ENCODE measurements at places on chromosomes 1 and 21. TPM values are rescaled to one million over a fixed set of nuclear protein-coding genes. Genes with fewer than 3 reads are reported as not detected.

GRCh38 chr1:52145137-52145536 is 3.2 kb downstream of the ZFYVE9 start:
- no peak for DNase-seq

GFI1 gene
- total RNA-seq = 80.8 TPM

- DNase-seq = no peak
Observed at GRCh38 chr1:11661103-11661502, 2.9 kb upstream of the FBXO6 start.

CDA gene
- total RNA-seq = not detected

RGSL1 gene
- total RNA-seq = not detected

PLEKHM2 gene
- 58.8 TPM for total RNA-seq

PROK1 gene
- total RNA-seq = not detected

ZBTB8A gene
- 0.18 TPM for total RNA-seq

GSTM4 gene
- 14.3 TPM for total RNA-seq

GRCh38 chr1:17125756-17126237 is 6.5 kb upstream of the PADI2 start:
- DNase-seq = peak; percentile 80

REN gene
- total RNA-seq = not detected

GRCh38 chr1:97562081-97562480 is 358.8 kb downstream of the DPYD start:
- DNase-seq = no peak

SPRR2A gene
- total RNA-seq = not detected

JMJD4 gene
- 25.0 TPM for total RNA-seq

IL12RB2 gene
- 76.0 TPM for total RNA-seq

OR2W3 gene
- total RNA-seq = 0.30 TPM

CLCNKB gene
- total RNA-seq = not detected

GRCh38 chr1:106889583-106889982 is 166.9 kb upstream of the PRMT6 start:
- DNase-seq = no peak

TRIM17 gene
- total RNA-seq = 2.8 TPM

GRCh38 chr1:41003127-41003639 is 18.3 kb downstream of the SLFNL1 start:
- no peak for DNase-seq

DNA sequence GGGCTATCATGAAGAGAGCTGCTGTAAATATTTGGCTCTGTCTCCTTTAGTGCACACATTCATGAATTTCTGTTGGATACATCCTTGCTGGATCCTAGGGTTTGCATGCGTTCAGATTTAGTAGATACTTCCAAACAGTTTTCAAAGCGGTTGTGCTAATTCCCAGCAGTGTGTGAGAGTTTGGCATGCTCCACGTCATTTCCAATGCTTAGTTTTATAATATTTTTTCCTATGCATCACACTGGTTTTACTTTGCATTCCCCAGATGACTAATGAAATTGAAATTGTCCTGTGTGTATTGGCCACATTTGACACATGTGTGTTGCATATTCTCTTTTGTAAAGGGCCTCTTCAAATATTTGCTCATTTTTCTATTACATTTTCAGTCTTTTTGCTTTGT is 18.5 kb upstream of the AADACL3 start:
- DNase-seq = no peak

- DNase-seq = peak; percentile 24
Observed at GRCh38 chr1:165897326-165898303, 70.2 kb downstream of the UCK2 start.

- DNase-seq = no peak
Observed at GRCh38 chr1:209815931-209816341, 10.0 kb upstream of the IRF6 start.

DNA sequence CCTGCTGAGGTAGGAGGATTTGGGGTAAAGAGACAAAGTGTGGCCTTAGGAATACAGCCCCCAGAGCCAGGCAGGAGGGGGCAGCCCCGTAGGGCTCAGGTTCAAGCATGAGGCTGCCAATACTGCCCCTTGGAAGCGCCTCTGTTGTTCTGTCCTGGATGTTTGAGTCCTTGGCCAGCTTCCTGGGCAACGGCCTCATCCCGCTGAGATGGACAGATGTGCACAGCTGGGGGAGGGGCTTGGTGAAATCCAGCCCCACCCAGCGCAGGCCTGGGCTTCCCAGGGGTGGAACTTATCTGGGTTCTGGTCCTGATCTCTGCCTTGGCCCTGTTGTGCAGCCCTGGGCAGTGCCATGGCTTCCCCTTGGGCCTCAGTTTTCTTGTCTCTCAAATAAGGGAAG is 34.8 kb upstream of the MAN1C1 start:
- no peak for DNase-seq

- no peak for DNase-seq
Observed at GRCh38 chr1:177786176-177786745, 183.6 kb downstream of the SEC16B start.

- DNase-seq = no peak
Observed at GRCh38 chr21:18840239-18840638, 436.7 kb upstream of the TMPRSS15 start.

OR2L2 gene
- 0.10 TPM for total RNA-seq

DNA sequence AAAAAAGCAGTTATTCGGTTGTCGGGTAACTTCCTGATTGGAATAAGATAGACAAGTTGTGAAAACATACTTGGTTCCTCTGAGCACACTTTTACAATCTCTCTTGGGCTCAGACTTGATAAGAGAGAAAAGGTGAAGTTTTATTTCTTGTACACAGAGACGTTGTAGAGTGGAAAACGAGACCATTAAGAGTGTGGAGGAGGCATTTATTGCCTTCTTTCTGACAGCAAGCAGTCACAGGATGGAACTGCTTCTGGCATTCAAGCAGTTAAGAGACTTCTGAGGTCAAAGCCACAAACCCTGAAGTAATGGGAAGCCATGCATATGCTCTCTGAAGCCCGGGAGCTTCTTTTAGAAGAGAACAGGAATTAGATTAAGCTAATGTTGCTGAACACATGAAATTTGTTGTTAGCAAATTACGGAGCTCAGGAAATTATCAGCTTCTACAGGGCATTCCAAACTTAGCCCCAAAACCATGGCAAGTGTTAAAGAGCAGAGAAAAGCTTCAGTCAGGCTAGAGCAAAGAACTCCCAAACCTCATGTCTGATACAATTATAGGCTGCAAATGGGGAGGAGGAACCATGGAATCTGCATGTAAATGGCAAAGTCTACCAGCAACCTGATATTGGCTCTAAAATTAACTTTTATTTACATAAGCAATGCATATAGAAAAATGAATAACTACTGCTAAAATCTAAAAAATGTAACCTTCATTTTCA is 26.0 kb downstream of the S1PR1 start:
- DNase-seq = peak; percentile 39

FAM89A gene
- 6.9 TPM for total RNA-seq

NBPF11 gene
- 9.7 TPM for total RNA-seq

GBP3 gene
- 34.4 TPM for total RNA-seq

- no peak for DNase-seq
Observed at GRCh38 chr21:18138507-18138906, 106.1 kb upstream of the CHODL start.

GRCh38 chr1:154548028-154548427 is 10.4 kb downstream of the UBE2Q1 start:
- no peak for DNase-seq

CYP4B1 gene
- total RNA-seq = not detected

SPATA46 gene
- total RNA-seq = not detected

DNA sequence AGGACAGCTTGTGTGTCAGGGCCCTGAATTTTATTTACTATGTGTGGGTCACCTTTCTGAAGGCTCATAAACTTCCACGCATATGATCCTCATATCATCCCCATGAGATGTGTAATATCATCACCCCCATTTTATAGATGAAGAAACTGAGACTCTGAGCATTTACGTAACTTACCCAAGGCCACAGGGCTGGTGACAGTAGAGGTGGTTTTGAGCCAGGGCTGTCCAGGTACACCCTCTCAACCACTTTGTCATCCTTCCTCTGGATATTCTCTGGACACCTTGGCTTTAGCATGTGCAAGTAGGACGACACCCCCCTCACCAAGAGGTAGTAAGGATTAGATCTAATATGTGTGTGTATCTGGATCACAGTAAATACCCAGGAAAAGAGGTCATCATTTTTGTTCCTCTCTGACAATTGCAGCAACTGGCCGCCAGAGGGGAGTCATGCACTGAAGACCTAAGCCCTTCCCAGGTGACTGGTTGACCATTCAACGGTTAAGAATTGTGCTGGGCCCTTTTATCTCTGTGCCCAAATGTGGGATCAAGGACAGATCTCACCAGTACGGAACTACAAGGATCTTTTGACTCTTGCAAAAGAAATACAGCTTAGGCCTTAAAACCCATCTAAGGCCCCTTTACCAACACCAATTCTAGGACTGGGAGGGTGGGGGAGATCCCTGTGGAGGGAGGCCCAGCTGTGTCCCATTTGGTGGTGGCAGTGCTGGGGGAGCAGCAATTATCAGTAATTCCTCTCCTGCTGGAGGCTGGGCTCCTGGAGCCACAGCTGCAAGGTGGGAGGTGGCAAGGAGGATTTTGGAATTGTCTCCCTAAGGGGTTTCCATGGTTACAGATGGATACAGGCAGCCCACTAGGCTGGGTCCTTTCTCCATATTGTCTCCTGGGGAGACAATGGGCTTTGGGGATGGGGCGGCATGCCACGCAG is 13.7 kb upstream of the E2F2 start:
- peak; percentile 78 for DNase-seq

DNA sequence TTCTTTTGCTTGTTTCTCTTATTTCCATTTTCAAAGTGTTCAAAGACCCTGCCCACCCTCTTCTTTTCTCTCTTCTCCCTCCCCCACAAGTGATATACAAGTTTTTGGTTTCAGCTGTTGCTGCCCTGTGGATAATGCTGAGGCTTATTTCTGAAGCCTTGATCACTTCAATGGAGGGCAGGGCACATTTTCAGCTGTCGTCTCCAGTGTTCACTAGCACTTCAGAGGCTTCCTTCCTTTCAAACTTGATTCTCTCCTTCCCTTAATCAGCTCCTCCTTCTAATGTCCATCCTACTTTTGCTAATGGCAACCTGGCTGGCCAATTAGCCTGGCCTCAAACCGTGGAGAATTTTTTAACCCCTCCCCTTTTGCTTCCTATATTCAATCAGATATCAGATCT is 435.7 kb upstream of the RUNX1 start:
- DNase-seq = no peak

DNA sequence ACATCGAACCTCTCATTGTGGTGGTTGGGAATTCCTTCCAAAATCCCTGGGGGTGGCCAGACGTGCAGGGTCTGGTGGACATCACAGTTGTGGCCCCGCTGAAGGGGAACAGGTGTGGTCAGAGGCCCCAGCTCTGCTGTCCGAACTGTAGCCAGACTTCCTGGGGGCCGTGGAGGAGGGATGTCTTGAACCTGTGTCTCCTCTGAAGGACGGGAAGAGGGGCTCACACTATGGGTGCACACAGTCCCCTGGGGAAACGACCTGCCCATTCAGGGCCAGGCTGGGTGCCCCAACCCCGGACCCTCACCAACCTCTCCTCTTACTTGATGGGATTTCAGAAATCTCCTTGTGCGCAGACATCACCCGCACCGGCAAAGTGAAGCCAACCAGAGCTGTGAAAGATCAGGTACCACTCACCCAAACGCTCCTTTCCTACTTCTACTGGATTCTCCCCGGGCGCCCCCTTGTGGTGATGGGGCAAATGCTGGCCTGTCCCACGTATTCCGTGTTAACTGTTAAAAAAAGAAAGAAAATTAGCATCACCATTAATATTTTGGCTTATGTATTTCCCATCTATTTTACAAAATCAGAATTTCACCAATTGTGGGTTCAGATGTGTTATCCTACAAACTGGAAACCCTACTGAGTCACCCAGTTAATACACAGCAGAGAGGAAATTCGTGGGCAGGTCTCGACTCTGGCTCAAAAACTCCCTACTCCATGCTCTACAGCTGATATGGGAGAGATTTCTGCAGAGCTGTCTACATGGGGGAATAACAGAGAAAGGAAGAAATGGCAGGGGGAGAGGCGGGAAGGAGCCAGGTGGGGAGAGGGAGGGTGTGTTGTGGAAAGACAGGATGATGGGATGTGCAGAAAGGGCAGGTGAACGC is 28.1 kb downstream of the PADI4 start:
- peak; percentile 66 for DNase-seq

Measured in activated CD4-positive, alpha-beta memory T cell treated with anti-CD3 and anti-CD28 coated beads, Interleukin-2, amount 10 ng/mL, durations not matched to agents 7 days and 5 days (primary cell).